Hematopoietic multipotent progenitor cell treated with erythropoietin and hydrocortisone succinate and interleukin-3 and kit ligand, for 4 days (in vitro differentiated cells): ENCODE measurements at places on chromosomes 13 and 19.

GRCh38 chr13:41633776-41634175, 176.4 kb downstream of the RGCC start:
- no peak for DNase-seq

- no peak for DNase-seq
Measured at GRCh38 chr13:107846642-107847041, 368.7 kb downstream of the LIG4 start.

- DNase-seq = peak; percentile 3
Measured at GRCh38 chr13:108121406-108121805, 93.9 kb downstream of the LIG4 start.

- no peak for DNase-seq
Measured at GRCh38 chr19:55209693-55210472, 582 bp upstream of the PTPRH start.

GRCh38 chr19:46218160-46218559, 11.4 kb upstream of the IGFL1 start:
- peak; percentile 75 for DNase-seq

GRCh38 chr19:3184847-3185460, 776 bp upstream of the NCLN start:
- peak; percentile 91 for DNase-seq

DNA sequence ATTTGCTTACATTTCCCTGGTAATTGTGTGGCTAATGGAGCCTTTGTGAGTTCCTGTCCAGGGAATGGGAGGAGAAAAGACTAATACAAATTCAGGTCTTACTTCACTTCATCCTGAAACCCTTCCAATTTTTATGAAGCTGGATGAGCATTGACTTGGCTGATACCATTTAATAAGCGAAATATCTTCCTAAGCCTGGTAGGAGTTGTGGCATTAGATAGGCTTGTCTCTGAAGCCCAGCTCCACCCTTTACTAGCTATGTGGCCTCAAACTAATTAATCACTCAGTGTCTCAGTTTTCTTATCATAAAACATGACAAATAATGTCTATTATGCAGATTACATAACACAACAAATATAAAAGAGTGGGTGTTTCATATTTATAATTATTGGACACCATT, 106.3 kb downstream of the FGF9 start:
- peak; percentile 40 for DNase-seq

- no peak for DNase-seq
Measured at GRCh38 chr19:40594255-40594654, 6.9 kb upstream of the LTBP4 start.

DNA sequence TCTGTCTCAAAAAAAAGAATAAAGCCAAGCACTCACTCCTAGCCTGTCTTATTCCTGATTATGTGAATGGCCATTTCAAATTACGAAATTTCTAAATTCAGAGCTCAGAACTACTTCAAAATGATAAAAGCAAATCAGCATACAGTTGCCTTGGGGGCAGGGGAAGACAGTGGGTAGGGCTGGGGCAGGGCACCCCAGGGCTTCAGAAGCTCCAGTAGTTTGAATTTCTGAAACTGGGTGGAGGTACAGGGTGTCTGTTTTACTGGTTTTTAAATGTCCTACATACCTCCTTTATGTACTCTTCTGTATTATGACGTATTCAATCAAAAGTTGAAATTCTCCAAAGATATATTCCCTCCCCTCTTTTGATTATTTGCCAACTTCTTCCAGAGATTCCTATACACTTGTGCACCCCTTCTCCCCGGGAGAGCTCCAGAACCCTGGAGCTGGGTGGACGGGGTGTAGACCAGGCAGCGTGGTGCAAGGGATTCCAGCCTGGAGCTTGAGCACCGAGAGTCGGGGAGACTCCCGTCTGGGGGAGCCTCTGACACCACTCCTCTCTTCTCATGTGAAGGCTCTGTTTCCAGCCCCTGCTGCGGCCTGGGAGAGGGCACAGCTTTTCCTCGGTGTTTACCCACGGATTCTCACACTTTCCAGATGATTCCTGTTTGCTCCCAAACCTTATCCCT, 84.7 kb upstream of the GPR183 start:
- DNase-seq = no peak

DNA sequence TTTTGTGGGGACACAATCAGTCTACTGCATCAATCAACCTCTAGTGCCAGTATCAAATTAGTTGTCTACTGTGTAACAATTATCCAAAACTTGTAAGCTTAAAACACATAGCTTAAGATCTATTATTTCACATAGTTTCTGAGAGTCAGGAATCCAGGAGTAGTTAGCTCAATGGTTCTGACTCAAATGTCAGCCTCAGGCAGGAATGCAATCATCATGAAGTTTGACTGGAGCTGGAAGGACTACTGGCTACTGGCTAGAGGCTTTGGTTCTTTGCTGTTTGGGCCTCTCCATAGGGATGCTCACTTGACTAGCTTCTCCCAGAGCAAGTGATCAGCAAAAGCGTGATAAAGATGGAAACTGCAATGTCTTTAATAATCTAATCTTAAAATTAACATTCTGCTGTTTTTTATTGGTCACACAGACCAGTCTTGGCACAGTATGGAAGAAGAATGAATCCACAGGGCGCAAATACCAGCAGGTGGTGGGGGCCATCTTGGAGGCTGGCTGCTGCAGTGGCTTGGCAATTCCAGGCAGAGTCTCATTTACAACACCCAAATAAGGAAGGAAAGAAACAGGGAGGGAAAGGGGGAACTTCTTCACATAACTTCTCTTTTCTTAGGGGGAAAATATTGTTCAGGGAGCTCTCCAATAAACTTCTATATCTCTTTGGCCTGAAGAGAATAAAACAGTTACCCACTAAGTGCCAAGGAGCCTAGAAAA, 15.7 kb downstream of the CAB39L start:
- no peak for DNase-seq
